Stimulated activated CD4-positive, alpha-beta T cell treated with anti-CD3 and anti-CD28 coated beads, Interleukin-4, amount 100 ng/mL, for 24 hours (primary cell): ENCODE measurements at places on chromosomes 13 and 19.

DNA sequence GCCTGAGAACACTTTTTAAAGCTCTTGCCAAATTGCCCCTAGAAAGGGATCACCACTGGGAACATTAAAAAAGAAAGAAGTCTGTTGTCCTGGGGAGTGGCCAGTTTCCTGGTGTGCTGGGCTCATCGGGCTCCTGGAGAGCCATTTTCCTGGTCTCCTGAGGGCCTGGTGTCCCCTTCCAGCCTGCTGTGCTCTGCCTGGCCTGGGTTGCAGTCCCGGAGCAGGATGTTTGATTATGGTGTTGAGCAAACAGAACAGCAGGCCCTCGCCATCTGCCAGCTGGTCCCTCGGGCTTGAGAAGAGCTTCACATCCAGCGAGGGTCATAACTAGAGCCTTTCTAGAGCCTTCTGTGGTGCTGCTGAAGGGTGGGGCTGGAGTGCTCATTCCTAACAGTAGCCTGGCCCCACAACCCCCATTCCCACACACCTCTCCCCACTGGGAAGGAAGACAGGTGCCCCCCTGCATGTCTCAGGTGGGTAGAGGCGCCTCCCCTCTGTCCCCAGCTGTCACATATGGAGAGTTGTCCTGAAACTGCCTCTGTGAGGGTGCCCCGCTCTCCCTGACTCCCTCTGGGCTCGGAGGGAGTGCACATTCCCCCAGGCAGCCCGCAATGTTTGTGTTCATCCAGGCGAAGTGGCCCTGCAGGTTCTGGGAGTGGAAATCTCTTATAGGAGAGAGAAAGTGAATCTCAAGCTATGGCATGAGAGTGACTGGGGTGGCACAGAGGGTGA lies 151.1 kb downstream of the SIPA1L3 start:
- no peak for DNase-seq

- DNase-seq = no peak
Observed at GRCh38 chr19:41937525-41938468, 9.5 kb upstream of the ERFL start.

- DNase-seq = no peak
Observed at GRCh38 chr19:39077323-39077722, 6.8 kb upstream of the ACP7 start.

DNA sequence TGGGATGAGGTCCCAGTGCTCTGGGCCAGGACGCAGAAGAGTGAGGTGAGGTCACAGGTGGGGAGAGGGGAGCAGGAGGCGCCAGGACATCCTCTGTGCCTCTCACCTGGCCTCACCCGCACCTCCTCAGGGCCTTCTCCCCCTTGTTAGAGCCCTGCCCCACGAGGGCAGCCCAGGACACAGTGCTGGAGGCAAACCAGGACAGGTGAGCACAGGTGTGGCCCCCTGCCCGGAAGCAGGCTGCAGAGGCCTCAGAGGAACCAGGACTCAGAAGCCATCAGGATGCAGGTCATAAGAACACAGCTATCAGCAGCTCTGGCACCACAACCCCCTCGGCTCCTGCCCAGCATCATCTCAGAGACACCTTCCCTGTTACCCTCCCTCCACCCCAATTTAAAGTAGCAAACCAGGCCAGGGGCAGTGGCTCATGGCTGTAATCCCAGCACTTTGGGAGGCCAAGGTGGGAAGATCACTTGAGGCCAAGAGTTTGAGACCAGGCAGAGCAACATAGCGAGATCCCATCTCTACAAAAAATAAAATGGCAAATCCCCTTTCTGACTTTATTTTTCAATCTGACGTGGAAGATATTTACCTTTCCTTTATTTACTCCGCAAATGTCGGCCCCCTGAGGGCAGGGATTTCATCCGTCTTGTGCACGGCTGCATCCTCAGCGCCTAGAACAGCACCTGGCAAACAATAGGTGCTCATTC lies at the start of gene CEACAM16:
Gene CEACAM16 (plus strand): TSS at position 660 of the 710 bp plus-strand sequence. CDS start 2,306 bp downstream, outside the sequence.
- DNase-seq = no peak

- no peak for DNase-seq
Observed at GRCh38 chr13:84131249-84131648, 249.0 kb upstream of the SLITRK1 start.

DNA sequence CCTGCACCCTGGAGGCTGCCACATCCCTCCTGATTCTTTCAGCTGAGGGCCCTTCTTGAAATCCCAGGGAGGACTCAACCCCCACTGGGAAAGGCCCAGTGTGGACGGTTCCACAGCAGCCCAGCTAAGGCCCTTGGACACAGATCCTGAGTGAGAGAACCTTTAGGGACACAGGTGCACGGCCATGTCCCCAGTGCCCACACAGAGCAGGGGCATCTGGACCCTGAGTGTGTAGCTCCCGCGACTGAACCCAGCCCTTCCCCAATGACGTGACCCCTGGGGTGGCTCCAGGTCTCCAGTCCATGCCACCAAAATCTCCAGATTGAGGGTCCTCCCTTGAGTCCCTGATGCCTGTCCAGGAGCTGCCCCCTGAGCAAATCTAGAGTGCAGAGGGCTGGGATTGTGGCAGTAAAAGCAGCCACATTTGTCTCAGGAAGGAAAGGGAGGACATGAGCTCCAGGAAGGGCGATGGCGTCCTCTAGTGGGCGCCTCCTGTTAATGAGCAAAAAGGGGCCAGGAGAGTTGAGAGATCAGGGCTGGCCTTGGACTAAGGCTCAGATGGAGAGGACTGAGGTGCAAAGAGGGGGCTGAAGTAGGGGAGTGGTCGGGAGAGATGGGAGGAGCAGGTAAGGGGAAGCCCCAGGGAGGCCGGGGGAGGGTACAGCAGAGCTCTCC lies 6.9 kb upstream of the CEACAM5 start:
- DNase-seq = no peak

- no peak for DNase-seq
Observed at GRCh38 chr13:84925443-84925842, 873.8 kb downstream of the SLITRK6 start.

DNA sequence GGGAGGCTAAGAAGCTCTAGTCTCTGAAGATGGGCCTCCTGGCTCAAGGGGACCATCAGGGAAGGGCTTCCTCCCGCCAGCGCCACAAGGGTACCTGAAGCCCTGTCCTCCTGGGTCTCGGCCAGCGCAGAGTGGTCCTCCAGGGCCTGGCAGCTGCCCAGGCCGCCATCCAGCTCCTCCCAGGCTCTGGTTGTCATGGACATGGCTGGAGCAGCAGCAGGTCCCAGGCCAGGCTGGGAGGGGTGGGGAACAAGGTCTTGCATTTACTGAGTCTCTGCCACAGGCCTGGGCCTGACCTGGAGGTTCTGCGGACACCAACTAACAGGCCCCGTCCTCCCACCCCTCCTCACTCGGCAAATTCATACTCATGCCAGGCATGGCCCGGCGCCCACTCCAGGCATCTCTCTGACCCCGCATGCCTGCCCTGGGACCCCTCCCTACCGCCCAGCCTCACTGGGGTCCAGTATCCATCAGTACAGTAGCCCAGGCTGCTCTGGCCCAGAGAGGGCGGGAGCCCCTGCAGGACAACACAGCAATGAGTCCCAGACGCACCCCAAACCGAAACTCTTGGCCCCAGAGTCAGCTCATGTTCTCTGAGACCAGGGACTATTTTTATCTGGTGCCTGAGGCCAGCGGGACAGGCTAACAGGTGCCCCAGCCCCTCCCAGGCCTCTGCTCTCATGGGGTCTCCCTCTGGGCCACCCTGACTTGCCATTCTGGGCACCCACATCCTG lies 938 bp downstream of the JSRP1 start:
- no peak for DNase-seq

- DNase-seq = no peak
Observed at GRCh38 chr13:80149736-80150135, 191.2 kb downstream of the SPRY2 start.

GRCh38 chr13:98254513-98254912 lies 77.4 kb upstream of the RNF113B start:
- DNase-seq = no peak

DNA sequence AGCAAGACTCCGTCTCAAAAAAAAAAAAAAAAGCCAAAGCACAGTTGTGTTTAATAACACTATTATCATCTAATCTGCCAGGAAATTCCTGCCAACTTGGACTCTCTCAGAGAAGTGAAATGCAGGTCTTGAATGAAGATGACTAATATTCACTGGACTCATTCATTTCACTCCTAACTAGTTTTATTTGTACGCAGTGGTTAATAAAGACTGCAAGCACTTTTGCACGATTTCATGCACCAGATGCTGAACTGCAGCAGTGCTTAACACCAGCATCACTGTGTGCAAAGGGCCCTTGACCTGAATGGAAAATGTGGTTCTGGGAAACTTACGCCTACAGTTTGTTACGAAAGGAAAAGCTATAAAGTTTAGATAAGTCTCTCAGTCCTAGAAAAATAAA lies 63.3 kb downstream of the DHRS12 start:
- no peak for DNase-seq

DNA sequence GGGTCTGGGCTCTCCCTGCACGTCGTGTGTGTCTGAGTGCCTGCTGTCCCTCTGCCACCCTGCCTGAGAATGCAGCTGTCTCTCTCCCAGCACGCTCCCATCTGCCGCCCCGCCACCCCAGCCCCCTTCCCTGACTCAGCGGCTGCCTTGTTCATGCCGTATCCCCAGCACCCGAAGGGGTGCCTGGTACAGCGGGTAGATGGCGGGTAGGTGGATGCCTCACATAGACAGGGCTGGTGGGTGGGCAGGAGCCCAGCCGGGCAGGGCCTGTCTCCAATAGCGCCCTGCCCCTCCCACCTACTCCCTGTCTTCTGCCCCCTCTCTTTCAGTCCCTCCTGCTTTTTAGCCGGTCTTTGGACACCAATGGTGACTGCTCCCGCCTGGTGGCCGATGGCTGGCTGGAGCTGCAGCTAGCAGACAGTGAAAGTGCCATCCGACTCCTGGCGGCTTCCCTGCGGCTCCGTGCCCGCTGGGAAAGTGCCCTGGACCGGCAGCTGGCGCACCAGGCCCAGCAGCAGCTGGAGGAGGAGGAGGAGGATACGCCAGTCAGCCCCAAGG lies 30.3 kb downstream of the DHX34 start:
- DNase-seq = no peak
